ENCODE measurements at places on chromosomes 3 and 15.
A peak's percentile ranks its signal among the peaks of the same experiment; 100 is the strongest.

GRCh38 chr3:89446593-89446992 is 339.2 kb downstream of the EPHA3 start:
- DNase-seq: no peak

GRCh38 chr15:68214838-68215254 is 9.7 kb upstream of the CALML4 start:
- no peak for DNase-seq

GRCh38 chr15:75454471-75455378 is 3.2 kb upstream of the SIN3A start:
- peak; percentile 94 for DNase-seq

DNA sequence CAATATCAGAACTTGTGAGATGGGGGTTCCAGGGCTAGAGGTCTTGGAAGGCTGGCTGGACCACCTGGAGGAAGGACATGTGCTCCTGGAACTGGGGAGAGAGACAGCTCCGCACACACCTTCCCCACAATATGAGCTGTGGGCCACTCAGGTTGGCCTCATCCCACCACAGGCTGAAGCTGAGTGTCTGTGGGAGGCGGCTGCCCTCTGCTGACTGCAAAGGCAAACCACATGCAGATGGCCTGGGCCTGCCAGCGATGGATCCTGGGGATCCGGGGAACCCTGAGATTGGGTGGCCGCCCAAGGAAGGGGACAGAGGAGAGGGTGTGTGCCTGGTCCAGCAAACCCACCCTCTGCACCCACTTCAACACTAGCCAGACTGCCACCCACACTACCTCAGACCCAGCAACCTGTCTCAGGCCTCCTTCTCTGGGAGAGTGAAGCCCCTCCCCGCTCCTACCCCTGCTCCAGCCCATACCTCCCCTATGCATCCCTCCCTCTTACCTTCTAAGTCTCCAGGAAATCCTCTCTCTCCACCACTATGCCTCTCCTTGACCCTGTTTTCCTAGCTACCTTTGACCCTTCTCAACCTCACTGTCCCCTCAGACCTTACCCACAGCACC is 44.8 kb downstream of the CYP11A1 start:
- no peak for DNase-seq

DNA sequence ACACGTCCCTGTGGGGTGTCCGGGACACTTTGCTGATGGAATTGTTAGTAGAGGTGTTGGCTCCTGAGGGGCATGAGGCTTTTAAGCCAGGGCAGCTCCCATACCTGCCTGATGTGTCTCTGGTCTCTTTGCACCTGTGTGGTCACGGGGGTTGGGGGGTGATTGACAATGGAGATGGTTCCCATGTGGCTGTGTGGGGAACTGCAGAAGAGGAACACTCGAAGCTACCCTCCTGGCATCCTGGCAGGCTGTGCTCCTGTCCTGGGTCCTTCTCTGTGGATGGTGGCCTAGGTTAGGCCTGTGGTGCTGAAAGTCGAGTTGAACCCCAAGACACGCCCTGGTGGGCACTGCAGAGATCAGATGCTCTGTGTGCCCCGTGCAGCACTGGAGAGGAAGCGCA is 73.4 kb downstream of the HMCES start:
- no peak for DNase-seq

DNA sequence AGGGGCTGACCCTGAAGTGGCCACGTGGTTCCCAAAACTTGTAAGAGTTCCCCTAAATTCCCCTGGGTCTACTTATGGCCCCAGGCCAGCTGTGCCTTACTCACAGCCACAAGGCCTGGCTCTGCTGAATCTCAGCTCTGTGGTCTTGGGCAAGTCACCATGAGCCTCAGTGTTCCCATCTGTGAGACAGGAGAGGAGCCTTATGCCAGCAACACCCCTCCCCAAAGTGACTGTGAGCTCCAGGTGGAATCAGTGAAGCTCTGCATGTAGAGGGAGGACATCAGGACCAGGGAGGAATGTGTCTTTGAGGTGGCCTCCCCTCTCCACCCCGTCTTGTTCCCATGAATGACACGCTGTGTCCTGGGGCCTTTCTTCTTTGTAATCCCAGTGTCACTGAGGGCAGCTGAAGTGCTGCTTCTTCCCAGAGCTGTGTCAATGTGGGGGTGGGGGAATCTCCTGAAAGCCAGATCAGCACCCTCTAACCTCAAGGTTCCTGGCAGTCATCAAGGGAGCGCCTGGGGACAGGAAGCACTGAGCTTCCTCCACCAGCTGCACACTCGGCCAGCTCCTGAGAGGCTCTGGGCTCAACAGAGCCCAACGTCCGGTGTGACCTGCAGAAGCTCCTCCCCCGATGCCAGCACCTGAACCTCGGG is 258.9 kb downstream of the UACA start:
- DNase-seq: no peak

DNA sequence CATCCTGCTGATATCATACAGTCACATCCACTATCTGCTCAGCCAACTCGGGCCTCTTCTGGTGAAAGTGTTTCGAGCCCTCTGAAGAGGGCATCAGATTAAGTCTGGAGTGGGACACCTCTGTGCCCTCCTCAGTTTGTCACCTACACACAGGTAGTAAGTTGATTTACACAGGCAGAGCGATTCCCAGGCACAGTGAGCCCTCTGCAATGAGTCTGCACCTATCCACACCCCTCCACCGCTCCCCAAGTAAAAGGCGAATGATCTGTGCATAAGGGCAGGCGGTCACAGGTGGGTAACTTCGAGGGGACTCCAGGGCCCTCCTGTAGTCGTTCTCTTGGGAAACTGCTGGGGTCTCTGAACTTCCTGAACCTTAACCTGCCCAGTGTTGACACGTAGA is 152.0 kb downstream of the ATP10A start:
- DNase-seq: peak; percentile 20

DNA sequence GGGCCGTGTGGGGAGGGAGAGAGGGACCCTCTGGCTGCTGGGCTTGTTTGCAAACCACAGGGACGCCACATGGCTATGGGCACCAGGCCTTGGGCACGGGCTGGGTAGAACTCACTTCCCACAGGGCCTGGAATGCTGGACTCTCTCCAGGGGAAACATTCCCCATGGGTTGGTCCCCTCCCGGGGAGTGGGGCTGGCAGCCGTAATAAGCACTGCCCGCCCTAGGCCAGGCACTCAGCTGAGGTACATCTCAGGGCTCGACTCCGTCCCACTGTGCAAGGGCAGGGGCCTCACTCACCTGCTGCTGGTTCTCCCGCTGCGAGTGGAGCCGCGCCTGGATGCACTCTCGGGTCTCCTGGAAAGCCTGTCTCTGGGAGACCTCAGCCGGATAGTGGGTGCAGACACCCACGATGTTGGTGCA is 96.7 kb downstream of the ADCY5 start:
- no peak for DNase-seq

DNA sequence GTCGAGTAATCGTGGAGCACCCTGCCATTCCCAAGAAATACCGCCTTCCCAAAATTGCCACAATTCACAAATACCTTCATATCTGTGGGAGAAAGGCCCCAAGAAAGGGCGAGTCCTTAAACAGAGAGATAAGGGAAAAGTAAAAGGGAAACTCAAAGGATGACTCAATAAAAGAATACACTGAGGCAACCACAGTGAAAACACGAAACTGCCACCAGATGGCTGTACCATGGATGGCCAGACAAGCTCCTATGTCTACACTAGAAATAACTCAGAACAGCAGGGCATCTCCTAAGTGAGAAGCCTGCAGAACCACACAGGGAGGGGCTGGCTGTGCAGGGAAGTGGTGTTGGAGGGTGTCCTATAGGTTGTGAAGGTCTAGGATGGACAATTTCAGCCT is 25.0 kb downstream of the SRGAP3 start:
- no peak for DNase-seq

- DNase-seq: no peak
These were observed 495.0 kb downstream of the NLGN1 start for GRCh38 chr3:173892547-173892946.

GRCh38 chr15:67174864-67175573 is 79.4 kb downstream of the AAGAB start:
- peak; percentile 75 for DNase-seq

GRCh38 chr15:49826640-49827234 is 205.9 kb downstream of the DTWD1 start:
- no peak for DNase-seq

DNA sequence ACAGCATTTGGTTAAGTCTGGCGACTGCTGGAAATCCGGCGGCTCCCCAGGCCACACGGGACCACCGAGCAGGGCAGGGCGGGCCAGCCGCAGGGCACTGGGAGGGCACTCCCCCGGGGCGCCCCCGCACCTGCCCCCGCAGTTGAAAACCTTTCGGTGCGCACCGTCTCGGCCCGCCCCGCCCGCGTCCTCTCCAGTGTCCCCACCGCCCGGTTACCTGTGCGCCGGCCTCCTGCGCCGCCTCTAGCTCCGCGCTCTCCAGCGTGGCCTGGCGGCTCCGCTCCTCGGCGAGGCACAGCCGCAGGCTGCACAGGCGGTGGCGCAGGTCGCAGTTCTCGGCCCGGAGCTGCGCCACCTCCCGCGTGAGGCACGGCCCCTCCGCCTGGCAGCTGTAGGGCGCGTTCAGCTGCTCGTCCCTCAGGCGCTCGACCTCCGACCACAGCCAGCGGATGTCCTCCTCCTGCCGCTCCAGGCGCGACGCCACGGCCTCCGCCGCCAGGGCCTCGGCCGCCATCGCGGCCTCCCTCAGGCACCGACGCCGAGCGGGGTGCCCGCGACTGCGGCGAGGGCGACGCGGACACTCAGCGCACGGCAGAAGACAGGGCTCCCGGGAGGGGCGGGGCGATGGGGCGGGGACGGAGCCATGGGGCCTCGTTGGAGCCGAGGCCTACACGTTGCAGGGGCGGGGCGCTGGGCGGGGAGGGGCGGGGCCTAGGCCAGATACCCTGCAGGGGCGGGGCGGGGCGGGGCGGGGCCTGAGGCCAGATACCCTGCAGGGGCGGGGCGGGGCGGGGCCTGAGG is at the start of gene TARS3:
Gene TARS3, minus strand, starts transcription at position 600 of the 801 bp plus-strand sequence. Its CDS starts 86 bp downstream, at position 514.
- DNase-seq: peak; percentile 98

DNA sequence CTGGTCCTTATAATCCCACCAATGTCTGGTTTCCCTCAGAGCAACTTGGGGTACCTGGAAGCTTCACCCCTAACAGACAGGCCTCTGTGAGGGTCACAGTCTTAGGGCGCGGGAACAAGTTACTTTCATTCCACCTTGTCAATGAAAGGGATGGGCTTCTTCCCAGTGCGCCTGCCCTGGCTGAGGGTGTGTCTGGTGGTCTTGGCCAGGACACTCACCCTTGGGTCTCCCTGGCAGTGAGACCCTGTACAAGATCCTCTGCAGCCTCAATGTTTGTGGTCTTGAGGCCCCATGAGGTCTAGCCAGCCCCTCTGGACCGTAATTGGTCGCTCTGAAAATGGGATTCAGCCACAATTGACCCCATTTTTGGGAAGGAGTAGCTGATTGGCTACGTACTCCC is 40.2 kb downstream of the SMAD6 start:
- DNase-seq: no peak

GRCh38 chr3:173467501-173467900 is 70.0 kb downstream of the NLGN1 start:
- no peak for DNase-seq

GRCh38 chr3:15460891-15461531 is 33.6 kb downstream of the EAF1 start:
- no peak for DNase-seq

DNA sequence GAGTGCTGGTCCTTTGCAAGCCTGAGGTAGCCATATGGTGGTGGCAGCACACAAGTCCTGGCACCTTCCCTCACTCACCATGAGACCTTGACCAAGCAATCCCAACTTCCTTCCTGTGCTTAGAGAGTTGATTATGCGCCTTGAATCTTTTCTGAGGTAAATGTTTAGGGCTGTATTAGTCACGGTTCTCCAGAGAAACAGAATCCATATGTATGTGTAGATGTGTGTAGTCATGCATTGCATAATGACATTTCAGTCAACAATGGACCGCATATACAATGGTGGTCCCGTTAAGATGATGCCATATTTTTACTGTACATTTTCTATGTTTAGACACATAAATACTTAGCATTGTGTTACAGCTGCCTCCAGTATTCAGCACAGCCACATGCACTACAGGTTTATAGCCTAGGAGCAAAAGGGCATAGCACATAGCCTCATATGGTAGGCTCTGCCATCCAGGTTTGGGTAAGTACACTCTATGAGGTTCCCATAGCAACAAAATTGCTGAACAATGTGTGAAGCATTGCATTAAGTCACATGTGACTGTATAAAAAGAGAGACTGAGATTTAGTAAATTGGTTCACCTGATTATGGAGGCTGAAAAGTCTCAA is 20.2 kb upstream of the NUP210 start:
- DNase-seq: no peak

DNA sequence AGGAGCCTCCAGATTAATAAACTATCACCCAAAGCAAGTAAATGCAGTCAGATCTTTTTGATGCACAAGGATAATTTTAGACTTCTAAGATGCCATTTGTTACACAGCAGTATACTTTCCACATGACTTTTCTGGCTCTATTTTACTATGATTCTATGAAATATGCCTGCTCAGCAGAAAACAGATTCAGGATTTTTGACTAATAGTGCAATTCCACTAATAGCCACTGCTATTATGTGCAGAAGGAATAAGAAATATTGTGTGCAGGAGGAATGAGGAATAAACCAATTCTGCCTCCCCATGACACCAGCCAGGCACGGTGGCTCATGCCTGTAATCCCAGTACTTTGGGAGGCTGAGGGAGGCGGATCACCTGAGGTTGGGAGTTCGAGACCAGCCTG is 11.5 kb upstream of the SPPL2A start:
- DNase-seq: no peak

DNA sequence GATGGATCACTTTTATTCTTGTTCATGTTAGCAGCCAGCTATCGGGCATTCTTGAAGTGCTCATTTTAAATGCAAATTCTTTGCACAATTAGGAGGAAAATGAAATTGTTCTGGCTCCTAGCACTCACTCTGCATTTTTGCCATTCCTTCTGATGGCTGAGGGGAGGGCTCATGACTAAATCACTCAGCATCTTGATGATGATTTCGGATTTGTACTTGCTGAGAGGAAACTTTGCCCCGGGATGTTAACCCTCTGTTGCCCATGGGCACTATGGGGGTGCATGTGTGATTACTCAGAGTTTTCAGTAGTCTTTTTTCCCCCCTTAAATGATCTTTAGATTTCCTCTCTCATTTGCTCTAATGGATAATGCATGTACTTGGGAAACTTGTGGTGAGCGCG is 299.6 kb upstream of the C2CD4B start:
- DNase-seq: no peak

GRCh38 chr15:62653122-62653521 is 389.4 kb upstream of the TPM1 start:
- no peak for DNase-seq

GRCh38 chr3:178002113-178002512 is 534.1 kb upstream of the KCNMB2 start:
- no peak for DNase-seq

- DNase-seq: no peak
These were observed at the start of gene GAP43 for GRCh38 chr3:115623044-115623868. Gene GAP43, plus strand, starts transcription at chr3:115623510. Its CDS starts 180 bp downstream, at chr3:115623690.

DNA sequence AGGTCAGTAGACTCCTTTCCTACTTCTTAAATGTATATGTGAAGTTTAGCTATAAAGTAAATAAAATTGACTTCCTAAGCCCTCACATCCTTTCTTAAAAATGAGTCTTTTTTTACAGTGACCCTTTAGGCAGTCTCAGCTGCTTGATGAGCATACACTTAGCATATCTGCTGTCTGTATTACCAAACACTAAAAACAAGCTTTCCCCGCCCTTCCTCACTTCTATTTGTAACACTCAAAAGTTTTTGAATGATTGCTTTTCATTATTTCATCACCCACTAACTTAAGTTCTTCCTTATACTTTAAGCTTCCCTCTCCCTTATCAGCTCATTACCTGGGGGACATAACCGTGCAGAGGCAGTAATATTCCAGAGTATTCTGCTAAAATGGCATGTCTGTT is 89.4 kb downstream of the PLOD2 start:
- no peak for DNase-seq
